ENCODE measurements at places on chromosomes 6 and 20.

GRCh38 chr6:156010-156409 lies 136.3 kb upstream of the DUSP22 start:
- DNase-seq, result no peak

- DNase-seq, result no peak
Observed at GRCh38 chr6:20335872-20336271, 65.8 kb upstream of the E2F3 start.

GRCh38 chr6:43426928-43427405 lies 374 bp upstream of the ABCC10 start:
- no peak for DNase-seq

GRCh38 chr6:111478064-111478476 lies 4.9 kb downstream of the REV3L start:
- DNase-seq, result no peak

GRCh38 chr6:29926413-29927274 lies 15.7 kb upstream of the HLA-A start:
- DNase-seq, result no peak

DNA sequence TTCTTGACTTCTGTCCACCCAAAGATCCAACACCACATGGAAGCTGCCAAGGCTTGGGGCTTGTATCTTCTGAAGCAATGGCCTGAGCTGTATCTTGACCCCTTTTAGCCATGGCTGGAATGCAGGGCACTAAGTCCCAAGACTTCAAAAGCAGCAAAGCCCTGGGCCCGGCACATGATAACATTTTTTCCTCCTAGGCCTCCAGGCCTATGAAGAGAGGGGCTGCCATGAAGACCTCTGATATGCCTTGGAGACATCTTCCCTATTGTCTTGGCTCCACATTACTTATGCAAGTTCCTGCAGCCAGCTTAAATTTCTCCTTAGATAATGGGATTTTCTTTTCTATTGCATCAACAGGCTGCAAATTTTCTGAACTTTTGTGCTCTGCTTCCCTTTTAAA lies 1252.6 kb upstream of the CITED2 start:
- no peak for DNase-seq

DNA sequence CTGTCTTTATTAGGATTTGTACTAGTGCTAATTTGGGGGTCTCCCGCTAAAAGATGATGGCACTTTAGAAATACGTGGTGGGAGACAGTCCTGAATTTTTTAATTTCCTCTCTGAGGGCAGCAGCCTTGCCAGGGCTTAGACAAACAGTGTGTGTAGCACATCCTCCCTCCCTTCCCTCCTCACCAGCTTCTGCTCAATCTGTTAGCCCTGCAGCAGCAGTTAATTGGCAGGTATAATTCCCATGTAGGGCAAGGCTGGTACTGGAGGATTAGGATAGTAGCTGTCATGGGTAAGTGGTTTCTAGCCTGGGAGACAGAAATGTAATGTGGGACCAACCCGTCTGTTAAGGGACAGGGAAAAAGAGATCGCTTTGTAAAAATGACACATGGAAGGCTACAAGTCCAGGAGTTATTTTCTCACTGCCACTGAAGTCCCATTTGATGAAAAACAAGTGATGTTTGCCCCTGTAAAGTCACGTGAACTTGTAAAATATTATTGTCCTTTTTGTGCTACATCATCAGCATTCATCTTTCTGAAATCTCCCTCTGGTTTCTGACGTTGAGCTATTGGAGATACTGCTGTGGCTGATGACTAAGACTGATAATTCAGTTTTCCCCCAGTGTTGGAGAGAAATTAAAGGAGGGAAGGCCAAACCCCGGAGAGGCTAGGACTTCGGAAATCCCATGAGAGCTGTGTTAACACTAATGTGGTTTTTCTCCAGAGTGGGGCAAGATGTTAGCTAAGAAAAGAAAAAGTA lies 40.6 kb downstream of the CTNNBL1 start:
- DNase-seq, result no peak

DNA sequence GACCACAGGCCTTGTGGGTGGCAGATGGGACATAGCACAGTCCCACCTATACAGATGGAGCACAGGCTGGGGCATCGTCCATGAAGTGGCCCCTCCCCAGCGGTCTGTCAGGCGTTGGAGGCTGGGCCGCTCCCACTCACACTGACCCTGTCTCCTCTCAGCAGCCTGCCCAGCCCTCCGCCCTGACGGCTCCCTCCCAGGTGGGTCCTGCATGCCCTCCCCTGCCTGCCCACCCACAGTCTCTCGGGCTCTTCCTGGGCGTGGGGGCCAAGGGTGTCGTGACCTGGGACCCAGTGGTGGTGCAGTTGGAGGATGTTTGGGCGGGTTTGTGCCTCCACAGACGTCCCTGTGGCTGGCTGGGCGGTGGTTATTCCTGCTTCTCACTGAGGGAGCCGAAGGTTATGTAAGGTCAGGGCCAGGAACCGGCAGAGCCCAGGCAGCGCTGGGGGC lies 22.3 kb downstream of the COL20A1 start:
- DNase-seq, result no peak

DNA sequence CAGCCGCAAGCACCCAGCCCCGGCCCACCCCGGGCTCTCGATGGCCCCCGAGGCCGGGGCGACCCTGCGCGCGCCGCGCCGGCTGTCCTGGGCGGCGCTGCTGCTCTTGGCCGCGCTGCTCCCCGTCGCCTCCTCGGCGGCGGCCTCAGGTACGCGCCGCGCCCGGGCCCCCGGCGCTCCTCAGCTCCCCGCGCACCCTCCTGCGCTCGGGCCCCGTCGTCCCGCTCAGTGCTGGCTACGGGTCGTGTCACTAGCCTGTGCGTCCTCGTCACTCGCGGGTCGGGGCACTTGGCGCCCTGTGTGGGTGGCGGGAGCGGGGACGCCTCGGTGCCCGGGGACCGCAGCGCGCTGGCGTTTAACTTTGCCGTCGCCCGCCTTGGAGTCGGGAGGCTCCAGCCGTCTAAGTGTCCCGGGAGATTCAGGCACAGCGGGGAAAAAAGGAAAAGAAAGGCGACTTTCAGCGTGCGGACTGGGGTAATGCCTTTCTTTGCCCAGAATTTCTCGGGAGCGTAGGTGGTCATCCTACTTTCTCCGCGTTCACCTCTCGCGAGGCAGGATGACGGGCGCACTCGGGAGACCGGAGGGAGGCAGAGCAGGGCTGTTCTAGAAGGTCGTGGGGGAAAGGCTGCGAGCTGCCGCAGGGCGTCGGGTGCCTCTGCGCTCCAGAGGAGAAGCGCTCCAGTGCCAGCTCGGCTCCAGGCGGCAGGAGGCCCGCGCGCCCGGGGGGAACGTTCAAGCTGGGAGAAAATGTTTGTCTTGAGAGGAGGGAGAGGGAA lies 545 bp downstream of the FNDC1 start:
- no peak for DNase-seq

- DNase-seq, result no peak
Observed at GRCh38 chr20:41225091-41225490, 87.7 kb downstream of the PLCG1 start.

DNA sequence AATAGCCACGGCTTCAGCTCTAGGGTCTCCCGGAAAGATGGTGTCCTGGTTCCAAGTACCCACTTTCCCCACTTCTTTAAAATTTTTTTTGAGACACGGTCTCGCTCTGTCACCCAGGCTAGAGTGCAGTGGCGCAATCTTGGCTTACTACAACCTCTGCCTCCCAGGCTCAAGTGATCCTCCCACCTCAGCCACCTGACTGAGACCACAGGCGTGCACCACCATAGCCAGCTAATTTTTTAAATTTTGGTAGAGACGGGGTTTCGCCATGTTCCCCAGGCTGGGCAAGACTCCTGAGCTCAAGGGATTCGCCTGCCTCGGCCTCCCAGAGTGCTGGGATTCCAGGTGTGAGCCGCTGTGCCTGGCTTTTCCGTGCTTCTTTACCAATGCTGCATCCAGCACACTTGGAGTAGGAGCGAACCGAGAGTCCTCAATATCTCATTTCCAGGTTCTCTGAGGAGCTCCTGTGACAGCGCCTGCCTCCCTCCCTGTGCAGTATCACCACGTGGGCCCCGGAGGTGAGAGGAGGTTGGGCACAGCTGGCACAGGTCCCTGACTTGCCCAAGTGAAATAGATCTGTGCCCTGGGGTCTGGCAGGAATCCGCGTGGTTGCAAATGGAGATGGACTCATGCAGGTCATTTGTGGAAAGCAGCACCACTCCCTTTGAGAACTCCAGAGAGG lies 37.3 kb downstream of the EZR start:
- DNase-seq, result no peak

GRCh38 chr20:49851231-49851705 lies 38.6 kb downstream of the SLC9A8 start:
- DNase-seq, result no peak

DNA sequence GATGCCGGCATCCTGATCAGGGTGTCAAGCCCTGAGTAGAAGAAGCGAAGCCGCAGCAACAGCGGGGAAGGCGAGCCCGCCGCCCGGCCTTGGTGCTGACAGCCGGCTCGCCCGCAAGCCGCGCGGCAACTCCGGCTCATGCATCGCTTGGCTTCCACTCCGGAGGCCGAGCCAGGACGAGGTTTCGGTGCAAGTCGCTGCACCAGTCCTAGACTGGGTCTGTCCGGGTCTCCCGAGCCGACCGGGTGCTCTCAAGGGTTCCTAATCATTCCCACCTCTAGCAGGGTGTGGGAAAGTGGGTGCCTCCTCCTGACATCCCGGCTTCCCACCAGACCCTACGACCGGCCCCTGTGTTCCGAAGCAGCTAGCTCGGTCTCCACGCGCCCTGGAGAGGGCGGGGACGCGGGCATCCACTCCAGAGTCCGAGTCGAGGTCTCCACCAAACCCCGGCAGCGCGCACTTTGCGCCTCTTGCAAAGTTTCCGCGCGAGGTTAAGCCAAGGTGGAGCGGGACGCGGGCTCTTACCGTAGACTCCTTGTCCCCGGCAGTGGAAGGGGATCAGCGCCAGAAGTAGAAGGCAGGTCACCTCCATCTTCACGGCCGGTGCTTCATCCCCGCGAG lies 1.4 kb downstream of the MDGA1 start:
- no peak for DNase-seq

- no peak for DNase-seq
Observed at GRCh38 chr6:44969446-44970185, 358.5 kb upstream of the RUNX2 start.

DNA sequence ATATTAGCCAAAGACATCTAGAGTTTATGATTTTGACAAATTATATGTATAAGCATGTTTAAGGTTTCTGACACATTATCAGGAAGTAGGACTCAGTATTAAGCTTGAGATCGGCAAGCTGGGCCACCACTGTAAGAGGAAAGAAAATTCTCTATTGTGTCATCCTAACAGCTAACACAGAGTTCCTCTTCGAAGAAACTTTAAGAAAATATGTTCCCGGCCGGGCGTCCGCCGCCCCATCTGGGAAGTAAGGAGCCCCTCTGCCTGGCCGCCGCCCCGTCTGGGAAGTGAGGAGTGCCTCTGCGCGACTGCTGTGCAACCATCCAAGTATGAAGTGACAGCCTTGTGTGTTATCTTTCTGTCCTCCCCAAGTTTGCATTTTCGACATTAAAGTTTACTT lies 23.0 kb downstream of the USP49 start:
- DNase-seq, result no peak

DNA sequence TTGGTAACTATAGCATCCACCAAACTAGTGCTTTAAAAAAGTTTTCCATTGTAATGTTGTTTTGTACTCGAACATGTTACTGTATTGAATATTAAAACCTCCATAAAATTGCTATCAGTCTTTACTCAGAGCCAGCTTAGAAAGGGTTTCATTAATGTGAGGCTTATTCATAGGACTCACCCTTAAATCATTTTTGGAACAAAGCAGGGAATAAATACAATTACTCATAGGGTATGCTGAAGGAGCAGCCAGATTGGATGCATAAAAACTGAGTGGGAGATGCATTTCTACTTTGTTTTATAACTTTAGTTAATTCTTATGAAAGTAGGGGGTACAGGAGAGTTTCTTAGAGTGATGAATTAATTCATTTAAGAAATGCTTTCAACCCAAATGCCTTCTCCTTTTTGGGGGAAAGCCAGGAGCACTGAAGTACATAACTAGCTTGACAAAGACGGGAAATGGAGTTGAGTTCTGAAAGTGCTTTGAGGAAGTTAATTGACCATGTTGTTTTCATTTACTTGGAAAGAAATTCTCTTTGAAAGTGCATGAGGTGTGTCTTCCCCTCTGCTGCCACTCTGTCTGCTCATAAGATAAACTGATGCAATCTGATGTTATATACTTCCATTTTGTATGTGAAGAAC lies 90.3 kb downstream of the RNF144B start:
- no peak for DNase-seq

DNA sequence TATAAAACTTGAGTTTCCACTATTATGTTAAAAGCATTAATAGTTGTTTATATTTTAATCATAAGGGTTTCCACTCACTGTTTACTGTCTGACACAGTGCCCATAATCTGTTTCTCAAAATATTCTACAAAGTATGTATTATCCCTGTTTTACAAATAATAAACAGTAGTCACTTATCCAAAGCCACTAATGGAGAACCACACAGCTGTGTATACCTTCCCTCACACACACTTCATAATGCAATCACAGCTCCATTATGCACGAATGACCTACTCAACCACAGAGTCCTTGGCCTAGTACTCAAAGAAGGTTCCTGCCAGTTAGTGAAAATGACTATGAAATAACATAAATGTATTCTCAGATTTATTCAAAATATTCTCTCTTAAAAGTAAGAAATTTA lies 103.1 kb downstream of the EPB41L2 start:
- DNase-seq, result no peak

DNA sequence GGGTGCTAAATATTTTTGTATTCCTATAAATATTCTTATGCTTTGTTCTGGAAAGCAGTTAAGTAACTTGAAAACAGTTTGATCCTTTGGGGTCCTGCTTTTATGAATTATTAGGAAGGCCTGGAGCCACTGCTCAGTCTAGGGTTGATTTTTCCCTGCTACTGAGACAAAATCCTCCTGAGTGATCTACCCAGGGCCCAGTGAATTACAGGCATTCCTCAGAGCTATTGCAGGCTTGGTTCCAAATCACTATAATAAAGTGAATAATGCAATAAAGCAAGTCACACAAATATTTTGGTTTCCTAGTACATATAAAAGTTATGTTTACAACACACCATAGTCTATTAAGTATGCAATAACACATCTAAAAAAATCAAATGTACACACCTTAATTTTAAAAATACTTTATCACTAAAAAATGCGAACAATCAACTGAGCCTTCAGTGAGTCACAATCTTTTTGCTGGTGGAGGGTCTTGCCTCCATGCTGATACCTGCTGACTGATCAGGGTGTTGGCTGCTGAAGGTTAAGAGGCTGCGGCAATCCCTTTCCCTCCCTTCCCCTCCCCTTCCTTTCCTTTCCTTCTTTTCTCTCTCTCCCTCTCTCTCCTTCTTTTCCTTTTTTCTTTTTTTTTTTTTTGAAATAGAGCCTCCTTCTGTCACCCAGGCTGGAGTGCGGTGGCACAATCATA lies 43.0 kb downstream of the DNAAF9 start:
- DNase-seq, result no peak

DNA sequence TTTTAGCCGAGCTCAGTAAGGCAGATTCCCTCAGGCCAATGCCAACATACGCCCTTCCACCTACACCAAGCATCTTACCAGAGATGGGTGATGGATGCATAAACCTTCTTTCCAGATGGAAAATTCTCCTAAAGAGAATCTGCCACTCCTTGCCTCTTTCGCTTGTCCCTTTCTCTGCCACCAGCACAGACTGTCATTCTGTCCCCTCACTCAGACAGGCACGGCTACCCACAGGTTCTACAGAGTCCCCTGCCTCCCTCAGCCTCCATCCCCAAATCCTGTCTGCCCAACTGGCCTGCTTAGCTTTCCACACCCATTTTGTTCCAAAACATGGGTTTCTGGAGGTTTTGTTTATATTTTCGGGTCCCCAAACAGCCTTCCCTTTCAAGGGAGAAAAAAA lies 12.7 kb upstream of the FOXF2 start:
- DNase-seq, result no peak

GRCh38 chr6:154754152-154754551 lies 20.9 kb downstream of the SCAF8 start:
- no peak for DNase-seq
